ENCODE measurements at places on chromosomes 7 and 10. TPM values are rescaled to one million over a fixed set of nuclear protein-coding genes. Genes with fewer than 3 reads are reported as not detected.

The RAMP3 gene
- total RNA-seq: not detected

- H3K27me3 ChIP-seq: peaks cover 38% of the 10 kb centered on the region
- no peak overlapping the region for H3K27ac ChIP-seq
- H3K36me3 ChIP-seq: no peaks in the 10 kb centered on the region
- DNase-seq: no peak
Measured at GRCh38 chr10:26438534-26439341, 597 bp downstream of the APBB1IP start.

The CPN1 gene
- total RNA-seq: 4.5 TPM

- peaks cover 12% of the 10 kb centered on the region for H3K27me3 ChIP-seq
- H3K4me1 ChIP-seq: peaks cover 10% of the 10 kb centered on the region
Measured at GRCh38 chr10:123478116-123478515, 188.0 kb upstream of the GPR26 start.

GRCh38 chr10:11017000-11017569 is 587 bp upstream of the CELF2 start:
- no peaks in the 10 kb centered on the region for H3K36me3 ChIP-seq
- H3K27ac ChIP-seq: peak overlapping the region; percentile 78
- H3K4me1 ChIP-seq: peaks cover 4% of the 10 kb centered on the region
- peak overlapping the region; percentile 65 for H3K4me3 ChIP-seq

DNA sequence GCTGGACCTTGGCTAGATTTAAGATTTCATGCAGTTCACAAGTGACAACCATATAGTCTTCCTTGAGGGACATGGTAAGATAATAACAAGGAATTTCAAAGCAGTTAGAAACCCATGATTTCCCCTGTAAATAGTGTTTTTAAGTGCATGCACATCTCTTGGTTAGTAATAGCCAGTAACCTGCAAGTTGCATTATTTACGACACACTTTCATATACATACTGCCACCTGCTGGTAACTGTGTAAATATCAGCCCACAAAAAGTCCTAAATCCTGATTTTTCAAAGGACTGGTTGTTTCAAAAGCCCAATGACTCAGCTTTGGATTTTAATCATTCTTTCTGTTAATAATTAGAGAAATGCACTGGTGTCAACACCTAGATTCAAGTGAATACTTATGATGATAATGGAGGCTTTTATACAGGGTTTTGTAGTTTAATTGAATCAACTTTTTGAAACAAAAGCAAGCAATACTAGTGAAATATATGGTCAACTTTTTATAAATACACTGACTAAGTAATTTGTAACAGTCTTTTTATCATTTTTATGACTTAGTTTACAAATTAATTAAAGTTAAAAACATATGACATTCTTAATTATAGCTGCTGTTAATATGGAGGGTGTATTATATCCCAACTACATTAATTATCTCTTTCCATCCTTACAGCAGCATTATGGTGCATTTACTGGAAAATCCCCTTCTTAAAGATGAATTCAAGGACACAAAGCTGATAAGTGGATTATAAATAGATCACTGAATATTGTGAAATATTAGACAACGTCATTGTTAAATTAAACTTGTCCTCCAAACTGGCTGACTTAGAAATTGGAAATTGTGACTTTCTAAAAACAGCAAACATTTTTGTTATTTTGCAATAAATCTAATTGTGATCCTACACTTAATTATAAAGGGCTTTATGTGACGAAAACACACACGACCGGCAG is 367.7 kb upstream of the SEMA3D start:
- H3K4me1 ChIP-seq: peaks cover 6% of the 10 kb centered on the region
- H3K36me3 ChIP-seq: no peaks in the 10 kb centered on the region
- H3K27me3 ChIP-seq: no peaks in the 10 kb centered on the region
- no peak overlapping the region for H3K4me3 ChIP-seq
- H3K27ac ChIP-seq: no peak overlapping the region
- DNase-seq: no peak

The LAMB4 gene
- 0.12 TPM for total RNA-seq

DNA sequence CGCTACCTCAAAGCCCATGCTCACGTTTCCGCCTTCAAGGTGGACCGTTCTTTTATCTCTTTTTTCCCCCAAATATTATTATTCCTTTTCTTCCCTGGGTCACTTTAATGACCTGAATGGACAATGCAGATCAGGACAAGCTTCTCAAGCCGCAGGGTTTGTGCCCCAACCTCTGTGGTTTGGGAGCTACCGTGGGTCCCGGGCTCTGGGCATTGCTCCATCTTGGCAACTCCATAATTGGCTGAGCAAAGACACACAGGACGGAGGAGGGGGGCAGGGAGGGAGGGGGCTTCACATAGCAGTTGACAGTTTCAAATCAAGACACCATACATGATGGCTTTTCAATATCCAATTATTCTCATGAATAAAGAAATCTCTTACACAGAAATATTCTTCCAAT is 308.1 kb upstream of the FZD8 start:
- H3K4me3 ChIP-seq: no peak overlapping the region
- peaks cover 8% of the 10 kb centered on the region for H3K27me3 ChIP-seq
- no peaks in the 10 kb centered on the region for H3K36me3 ChIP-seq
- H3K4me1 ChIP-seq: peaks cover 6% of the 10 kb centered on the region
- no peak for DNase-seq
- no peak overlapping the region for H3K27ac ChIP-seq

DNA sequence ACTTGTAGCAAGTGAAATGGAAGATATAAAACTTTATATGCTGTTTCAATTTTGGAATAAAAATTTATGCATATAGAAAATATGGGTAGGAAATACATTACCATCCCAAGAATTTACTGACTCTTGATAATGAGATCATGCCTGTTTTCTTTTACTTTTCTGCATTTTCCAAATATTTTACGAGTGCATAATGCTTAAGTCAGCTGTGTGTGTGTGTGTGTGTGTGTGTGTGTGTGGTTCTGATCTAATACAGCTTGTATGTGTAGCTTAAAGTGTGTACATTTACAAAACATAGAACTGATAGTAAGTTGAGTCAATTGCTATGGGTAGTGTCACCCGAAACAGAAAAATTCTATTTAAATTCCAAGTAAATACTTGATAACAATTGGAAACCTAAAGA is 315.9 kb upstream of the LRRN3 start:
- DNase-seq: no peak
- peaks cover 16% of the 10 kb centered on the region for H3K4me1 ChIP-seq
- no peak overlapping the region for H3K4me3 ChIP-seq
- H3K27me3 ChIP-seq: no peaks in the 10 kb centered on the region
- H3K27ac ChIP-seq: no peak overlapping the region
- peaks cover 4% of the 10 kb centered on the region for H3K36me3 ChIP-seq

The LRRN3 gene
- 1.7 TPM for total RNA-seq

DNA sequence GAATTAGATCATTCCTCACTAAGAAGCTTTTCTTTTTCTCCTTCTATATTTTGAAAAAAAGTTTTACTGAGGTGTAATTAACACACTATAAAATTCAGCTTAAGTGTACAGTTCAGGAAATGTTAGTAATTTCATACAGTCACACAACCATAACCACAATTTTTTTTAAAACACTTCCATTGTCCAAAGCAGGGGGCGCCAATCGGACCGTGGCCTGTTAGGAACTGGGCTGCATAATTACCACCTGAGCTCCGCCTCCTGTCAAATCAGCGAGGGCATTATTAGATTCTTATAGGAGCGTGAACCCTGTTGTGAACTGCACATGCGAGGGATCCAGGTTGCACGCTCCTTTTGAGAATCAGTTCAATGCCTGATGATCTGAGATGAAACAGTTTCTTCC is 427.1 kb downstream of the TFEC start:
- no peak overlapping the region for H3K4me3 ChIP-seq
- no peaks in the 10 kb centered on the region for H3K4me1 ChIP-seq
- no peaks in the 10 kb centered on the region for H3K27me3 ChIP-seq
- DNase-seq: no peak
- H3K27ac ChIP-seq: no peak overlapping the region
- H3K36me3 ChIP-seq: no peaks in the 10 kb centered on the region

DNA sequence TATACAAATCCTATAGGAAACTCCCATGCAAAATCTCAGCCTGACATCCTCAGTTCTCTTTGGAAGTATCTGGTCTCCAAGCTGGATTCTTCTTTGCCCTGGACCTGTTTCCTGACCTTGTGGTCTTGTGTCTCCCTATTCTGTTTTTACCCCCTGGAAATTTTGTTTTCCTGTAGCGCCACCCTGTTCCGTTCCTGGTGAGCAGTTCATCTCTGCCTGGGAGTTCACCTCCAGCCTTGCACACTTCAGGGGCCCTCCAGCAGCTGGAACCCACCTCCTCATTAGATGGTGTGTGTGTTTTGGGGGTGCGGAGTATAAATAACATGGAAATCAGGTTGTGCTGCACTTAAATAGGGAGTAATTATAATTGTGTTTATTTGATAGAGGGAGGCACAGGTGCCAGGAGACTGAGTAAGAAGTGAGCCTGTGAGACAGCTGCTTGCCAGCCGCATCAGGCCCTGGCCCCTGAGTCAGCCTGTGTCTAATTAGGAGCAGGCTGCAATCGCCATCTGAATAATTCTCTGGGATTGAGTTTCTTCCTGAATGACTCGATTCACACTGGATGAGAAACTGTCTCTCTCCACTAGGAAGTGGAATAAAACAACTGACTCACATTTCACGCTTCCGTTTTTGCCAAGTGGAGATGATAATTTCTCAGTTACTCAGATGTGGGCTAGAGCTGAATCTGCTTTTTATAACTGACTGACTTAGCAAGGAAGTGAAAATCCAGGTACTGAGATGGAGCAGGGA is 69.4 kb upstream of the HECTD2 start:
- no peaks in the 10 kb centered on the region for H3K4me1 ChIP-seq
- no peak overlapping the region for H3K4me3 ChIP-seq
- no peaks in the 10 kb centered on the region for H3K36me3 ChIP-seq
- no peak for DNase-seq
- no peak overlapping the region for H3K27ac ChIP-seq
- no peaks in the 10 kb centered on the region for H3K27me3 ChIP-seq

DNA sequence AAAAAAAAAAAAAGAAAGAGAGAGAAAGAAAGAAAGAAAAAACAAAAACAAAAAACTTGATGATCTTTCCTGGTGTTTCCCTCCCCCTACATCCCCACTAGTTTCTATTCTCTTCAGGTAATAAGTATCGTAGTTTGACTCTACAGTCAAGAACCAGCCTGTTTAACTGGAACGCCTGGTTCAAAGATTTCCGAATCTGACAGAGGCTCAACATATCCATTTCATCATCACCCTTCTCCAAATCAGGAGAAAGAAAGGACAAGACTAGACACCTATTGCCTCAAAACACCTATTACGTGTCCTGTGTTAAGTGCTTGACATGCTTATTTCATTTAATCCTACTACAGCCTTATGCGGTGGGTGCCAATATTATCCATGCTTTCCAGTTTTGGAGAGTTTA is 20.4 kb upstream of the BLOC1S2 start:
- no peaks in the 10 kb centered on the region for H3K36me3 ChIP-seq
- no peak for DNase-seq
- no peaks in the 10 kb centered on the region for H3K4me1 ChIP-seq
- H3K27ac ChIP-seq: no peak overlapping the region

GRCh38 chr10:88642209-88642608 is 22.0 kb upstream of the LIPF start:
- no peak overlapping the region for H3K4me3 ChIP-seq
- H3K27me3 ChIP-seq: peaks cover 21% of the 10 kb centered on the region
- H3K27ac ChIP-seq: no peak overlapping the region
- peaks cover 1% of the 10 kb centered on the region for H3K36me3 ChIP-seq

- H3K27me3 ChIP-seq: no peaks in the 10 kb centered on the region
- no peak for DNase-seq
- H3K36me3 ChIP-seq: no peaks in the 10 kb centered on the region
- H3K27ac ChIP-seq: no peak overlapping the region
- no peak overlapping the region for H3K4me3 ChIP-seq
Measured at GRCh38 chr10:96309628-96310320, 5.5 kb downstream of the DNTT start.

The DLG5 gene
- total RNA-seq: 149 TPM

The SLC13A1 gene
- total RNA-seq: not detected

The LAMTOR4 gene
- total RNA-seq: 116 TPM

DNA sequence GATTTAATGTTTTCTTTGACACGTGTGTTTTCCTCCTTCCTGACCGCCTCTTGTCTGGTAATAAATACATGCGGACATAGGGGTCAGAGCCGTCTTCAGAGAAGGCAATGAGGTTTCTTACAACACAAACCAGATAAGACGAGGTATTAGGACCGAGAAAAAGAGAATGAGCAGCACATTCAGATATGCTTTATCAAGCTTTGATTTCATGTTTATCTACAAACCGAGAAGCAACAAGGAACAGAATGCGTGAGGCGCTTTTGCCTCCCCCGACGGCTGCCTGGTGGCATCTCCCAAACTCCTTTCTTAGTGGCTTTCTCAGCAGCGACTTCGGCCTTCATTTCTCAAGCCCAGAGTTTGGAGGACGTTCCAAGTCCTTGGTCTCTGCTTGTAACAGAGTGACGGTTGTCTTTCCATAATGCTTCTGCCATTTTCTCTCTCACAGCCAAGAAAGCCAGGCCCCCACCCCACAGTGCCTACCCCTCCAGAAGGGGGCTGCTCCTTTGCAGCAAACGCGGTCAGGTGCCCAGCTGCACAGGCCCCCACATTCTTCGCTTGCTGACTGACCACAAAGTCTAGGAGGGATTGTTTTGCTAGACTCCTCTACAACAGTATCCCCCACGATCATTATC is 32.6 kb upstream of the NCAPG2 start:
- peak overlapping the region; percentile 45 for H3K27ac ChIP-seq
- H3K36me3 ChIP-seq: peaks cover 19% of the 10 kb centered on the region
- no peaks in the 10 kb centered on the region for H3K27me3 ChIP-seq
- no peaks in the 10 kb centered on the region for H3K4me1 ChIP-seq
- no peak for DNase-seq

GRCh38 chr10:44986670-44987069 is 8.1 kb upstream of the DEPP1 start:
- no peak for DNase-seq
- peaks cover 31% of the 10 kb centered on the region for H3K4me1 ChIP-seq
- H3K36me3 ChIP-seq: peaks cover 3% of the 10 kb centered on the region

The TAS2R41 gene
- total RNA-seq: not detected

The LRRD1 gene
- 0.31 TPM for total RNA-seq

- no peak for DNase-seq
- H3K36me3 ChIP-seq: no peaks in the 10 kb centered on the region
- no peak overlapping the region for H3K4me3 ChIP-seq
- no peaks in the 10 kb centered on the region for H3K27me3 ChIP-seq
Measured at GRCh38 chr7:42156291-42156865, 80.6 kb downstream of the GLI3 start.

GRCh38 chr10:113965683-113966082 is 78.0 kb upstream of the ADRB1 start:
- H3K27me3 ChIP-seq: no peaks in the 10 kb centered on the region
- no peak overlapping the region for H3K27ac ChIP-seq
- H3K4me3 ChIP-seq: no peak overlapping the region
- H3K36me3 ChIP-seq: peaks cover 2% of the 10 kb centered on the region
- no peak for DNase-seq
- peaks cover 11% of the 10 kb centered on the region for H3K4me1 ChIP-seq

The PAX2 gene
- total RNA-seq: not detected

The CYP26C1 gene
- 0.29 TPM for total RNA-seq
